ENCODE measurements at places on chromosomes 13 and 19. TPM values are rescaled to one million over a fixed set of nuclear protein-coding genes. Genes with fewer than 3 reads are reported as not detected.

DNA sequence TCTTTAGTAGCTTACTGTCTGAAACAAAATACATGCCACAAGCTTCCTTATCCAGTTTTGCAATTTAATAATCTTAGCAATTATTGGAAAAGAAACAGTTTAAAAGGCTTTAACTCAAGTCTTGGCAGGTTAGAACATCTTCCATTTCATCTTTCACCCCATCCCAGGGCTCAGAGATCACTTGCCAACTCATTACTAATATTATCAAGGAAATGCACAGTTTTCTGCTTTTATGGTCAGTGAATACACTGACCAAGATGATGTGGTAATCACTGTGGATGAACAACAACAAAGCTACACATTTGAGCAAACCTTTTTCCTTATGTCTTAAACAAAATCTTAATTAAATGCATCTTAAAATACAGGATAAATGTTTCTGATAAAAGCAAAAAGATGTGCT is 48.0 kb upstream of the ITM2B start:
- no peak for DNase-seq

DNA sequence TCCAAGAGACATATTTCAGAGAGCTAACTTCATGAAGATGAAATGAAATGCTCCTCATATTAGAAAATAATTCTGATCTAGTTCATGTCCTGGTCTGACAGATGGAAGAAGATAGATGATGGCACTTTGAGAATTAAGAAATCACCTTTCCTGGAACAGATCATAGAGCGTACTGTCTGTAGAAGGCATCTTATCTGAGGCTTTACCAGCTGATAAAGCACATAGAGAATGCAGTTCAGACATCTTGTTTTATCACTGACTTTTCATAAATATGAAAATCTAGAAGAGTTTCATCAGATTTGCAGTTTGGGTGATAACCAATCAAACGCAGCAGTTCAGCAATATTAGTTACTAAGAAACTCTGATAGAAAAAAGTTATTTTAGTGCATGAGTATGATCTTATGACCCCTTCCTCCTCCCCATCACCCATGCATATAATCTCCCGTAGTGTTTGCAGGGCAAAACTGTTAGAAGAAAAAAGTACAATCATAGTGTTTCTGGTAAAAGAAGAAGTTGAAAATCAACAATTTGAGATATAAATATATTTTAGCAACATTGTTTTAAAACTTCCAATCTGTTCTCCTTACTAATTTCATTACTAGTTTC is 585.2 kb downstream of the PCDH9 start:
- no peak for DNase-seq

DNA sequence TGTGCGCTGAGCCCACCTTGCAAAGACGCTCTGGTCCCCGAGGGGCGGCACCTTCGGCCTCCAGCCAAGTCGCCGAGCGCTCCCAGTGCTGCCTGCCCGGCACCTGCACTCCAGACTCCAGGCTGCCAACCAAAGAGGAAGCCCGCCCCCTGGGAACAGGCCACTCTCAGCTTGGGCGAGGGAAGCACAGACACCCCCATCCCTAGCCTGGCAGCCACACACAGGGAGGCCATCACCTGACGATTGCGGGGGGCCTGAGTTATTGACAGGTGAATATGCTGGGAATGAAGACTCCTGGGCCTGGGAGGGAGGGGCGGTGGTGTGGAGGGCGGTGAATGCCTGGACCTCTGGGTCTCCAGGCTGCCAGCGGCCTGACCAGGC is 10.3 kb upstream of the ZNF492 start:
- no peak for DNase-seq

DNA sequence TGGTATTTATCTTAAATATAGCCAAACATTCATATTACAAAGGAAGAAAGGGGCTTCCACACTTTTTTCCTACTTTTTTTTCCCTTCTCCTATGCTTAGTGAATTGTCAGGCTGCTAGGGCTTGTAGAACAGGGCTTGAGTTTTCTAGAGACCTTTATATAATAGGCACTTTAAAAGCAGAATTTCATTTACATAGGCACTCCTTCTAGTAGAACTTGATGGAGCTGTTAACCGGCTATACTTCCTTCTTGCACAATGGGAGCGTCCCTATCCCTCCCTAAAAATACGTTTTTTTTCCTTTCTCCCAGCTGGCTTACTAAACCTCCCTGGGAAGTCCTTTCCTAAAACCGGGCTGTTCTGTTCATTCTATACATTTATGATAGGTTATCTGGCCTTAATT is 1.1 kb downstream of the TRIM13 start:
- DNase-seq, result no peak

- DNase-seq, result no peak
Observed at GRCh38 chr13:102593466-102593865, 3.3 kb upstream of the TPP2 start.

GRCh38 chr19:2261438-2262172 is 5.4 kb upstream of the JSRP1 start:
- DNase-seq, result peak; percentile 54

DNA sequence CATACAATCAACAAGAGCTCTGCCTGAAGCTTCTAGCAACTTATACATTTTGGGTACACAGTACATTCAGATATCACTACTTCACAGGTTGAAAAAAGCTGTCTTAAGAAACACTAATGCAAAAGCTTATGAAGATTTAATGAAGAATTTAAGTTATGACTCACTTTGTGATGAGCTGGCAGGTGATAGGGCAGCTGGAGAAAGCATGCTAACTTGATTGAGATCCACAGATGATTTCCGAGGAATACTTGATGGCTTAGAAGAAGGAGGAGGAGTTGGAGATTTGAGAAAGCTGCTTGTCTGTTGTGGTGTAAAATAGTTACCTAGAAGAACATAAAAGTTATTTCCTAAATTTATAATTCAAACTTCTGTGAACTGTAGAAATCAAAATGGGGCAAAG is 23.3 kb downstream of the EXOSC8 start:
- DNase-seq, result no peak

- DNase-seq, result no peak
Observed at GRCh38 chr19:1068009-1069001, 1.3 kb downstream of the ARHGAP45 start.

DNA sequence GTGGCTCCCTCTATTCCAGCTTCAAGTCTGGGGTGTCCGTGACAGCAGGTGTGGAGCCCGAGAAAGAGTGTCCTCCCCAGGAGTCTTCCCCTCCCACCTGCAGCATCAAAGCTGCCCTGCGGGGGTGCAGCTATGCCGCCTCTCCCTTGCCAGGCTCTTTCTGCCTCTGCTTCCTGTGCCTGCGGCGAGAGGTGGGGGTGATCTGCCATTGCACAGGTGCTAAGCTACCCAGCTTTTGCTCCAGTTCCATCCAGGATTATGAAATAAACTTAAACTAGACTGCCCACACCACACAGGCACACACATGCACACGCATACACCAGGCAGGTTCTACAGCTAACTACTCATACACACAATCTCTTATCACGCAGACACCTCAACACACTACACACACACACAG is 104.7 kb upstream of the CLDN10 start:
- DNase-seq, result no peak

DNA sequence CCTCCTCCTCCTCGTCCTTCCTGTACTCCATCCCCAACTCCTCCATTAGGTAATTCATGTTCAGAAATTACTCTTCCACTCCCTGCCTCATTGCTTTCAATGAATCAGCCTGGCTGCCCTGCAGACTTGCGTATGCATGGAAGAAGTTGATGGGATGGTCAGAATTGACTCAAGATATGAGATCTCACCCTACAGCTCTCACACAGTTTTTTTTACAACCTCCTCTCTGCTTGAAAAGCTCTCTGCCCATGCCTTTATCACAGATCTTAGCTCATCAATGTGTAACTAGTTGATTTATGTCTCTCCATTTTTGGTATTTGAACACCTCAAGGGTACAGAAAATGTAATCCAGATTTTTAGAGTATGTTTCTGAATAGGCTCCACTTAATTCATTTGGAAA is 506.9 kb downstream of the TBC1D4 start:
- DNase-seq, result no peak

GRCh38 chr13:49494645-49495044 is 1.1 kb upstream of the PHF11 start:
- no peak for DNase-seq

DNA sequence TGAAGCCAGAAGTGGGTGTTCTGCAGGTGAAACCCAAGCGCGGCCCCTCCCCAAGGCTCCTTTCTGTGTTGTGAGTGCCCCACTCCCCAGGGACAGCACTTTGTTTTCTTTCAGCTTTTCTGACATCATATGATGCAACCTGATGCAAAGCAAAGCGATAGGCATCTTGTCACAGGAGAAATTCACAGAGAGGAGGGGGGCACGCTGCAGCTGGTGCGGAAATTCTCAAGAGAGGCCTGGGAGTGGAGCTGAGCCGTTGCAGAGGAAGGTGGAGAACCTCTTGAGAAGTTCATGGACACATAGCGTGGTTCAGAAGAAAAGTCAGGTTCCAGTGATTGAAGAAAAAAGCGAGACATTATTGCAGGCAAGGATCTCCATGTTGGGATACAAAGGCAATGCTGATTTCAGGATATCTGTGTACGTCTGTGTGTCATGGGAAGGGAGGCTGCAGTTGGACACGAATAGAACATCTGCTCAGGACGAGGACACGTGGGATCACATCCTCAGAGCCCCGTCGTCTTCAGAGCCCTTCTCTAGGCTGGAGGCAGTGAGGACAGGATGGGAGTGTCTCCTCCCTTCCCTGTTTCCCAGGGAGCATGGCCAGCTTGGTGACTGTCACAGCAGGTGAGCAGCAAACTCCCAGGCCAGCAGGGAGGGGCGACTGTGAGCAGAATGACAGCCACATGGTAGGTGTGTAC is 79.2 kb downstream of the IRS2 start:
- no peak for DNase-seq

DNA sequence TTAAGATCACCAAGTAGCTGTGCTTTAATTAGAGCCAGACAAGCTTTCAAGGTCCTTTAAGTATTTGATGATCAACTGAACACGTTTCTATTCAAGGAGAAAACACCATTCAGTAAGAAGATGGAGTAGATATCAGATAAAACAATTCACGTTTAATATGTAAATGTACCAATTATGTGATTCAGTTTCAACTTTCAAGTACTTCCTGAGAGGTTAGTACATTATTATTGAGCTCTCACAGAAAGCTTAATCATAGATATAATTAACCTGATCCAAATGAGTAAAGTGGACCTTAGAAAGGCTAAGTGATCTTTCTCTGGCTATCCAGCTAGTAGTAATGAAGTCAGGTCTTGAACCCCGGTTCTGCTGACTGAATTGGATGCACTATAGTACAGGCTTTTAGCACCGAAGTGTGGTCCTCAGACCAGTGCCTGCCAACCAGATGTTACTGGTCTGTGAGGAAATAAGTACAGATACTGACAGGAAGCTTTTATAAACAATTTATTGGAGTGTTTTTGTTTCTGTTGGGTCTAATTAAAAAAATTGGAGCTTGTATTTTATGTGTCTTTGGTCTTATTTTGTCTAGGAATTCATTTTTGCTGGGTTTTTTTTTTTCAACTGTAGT is 10.2 kb downstream of the CLN5 start:
- DNase-seq, result no peak

PCDH20 gene
- not detected for total RNA-seq

CCDC169 gene
- 1.2 TPM for total RNA-seq

KCNN1 gene
- total RNA-seq, result 0.22 TPM

ZNF530 gene
- 2.6 TPM for total RNA-seq

ZNF728 gene
- total RNA-seq, result not detected

ZNF440 gene
- total RNA-seq, result 9.5 TPM
